ENCODE measurements at places on chromosomes 2 and 18. TPM values are rescaled to one million over a fixed set of nuclear protein-coding genes. Genes with fewer than 3 reads are reported as not detected.

The ANKRD62 gene
- polyA plus RNA-seq: not detected

The PROM2 gene
- polyA plus RNA-seq: 0.79 TPM

The HOXD8 gene
- polyA plus RNA-seq: 0.63 TPM

The POMC gene
- 13.2 TPM for polyA plus RNA-seq

The C2orf72 gene
- 0.27 TPM for polyA plus RNA-seq

The RAD51AP2 gene
- polyA plus RNA-seq: 0.14 TPM

The CHPF gene
- 115 TPM for polyA plus RNA-seq

All from right cardiac atrium (tissue), 5 donors.